ENCODE measurements at places on chromosomes 16 and 17.

DNA sequence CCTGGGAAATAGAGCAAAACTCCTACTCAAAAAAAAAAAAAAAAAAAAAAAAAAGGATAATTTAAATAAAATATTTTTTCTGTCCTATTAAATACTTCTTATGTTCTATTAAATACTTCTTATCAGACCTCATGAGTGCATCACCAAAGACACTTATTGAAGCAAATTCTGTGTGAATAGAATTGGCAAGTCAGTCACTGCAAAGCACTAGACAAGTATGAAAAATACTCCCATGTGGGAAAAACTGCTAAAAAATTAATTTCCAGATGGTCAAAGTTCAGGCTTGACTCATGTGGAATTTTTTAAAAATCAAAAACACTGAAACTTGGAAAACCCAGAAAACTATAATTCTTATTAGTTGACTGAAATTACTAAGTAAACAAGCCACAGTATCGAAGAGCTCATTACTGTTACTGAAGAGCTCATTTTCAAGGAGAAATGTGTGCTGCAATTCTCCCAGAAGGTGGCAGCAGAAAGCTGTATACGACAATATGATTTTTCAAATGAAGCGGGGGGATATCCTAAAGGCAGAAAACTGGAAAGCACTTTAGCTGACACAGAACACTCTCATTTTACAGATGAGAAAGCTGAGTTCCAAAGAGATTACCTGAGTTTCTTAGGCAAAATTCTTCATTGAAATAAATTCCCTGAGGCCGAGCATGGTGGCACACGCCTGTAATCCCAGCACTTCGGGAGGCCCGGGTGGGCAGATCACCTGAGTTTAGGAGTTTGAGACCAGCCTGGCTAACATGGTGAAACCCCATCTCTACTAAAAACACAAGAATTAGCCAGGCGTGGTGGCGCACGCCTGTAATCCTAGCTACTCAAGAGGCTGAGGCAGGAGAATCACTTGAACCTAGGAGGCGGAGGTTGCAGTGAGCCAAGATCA, 15.9 kb upstream of the FBXO47 start:
- DNase-seq: peak; percentile 26

DNA sequence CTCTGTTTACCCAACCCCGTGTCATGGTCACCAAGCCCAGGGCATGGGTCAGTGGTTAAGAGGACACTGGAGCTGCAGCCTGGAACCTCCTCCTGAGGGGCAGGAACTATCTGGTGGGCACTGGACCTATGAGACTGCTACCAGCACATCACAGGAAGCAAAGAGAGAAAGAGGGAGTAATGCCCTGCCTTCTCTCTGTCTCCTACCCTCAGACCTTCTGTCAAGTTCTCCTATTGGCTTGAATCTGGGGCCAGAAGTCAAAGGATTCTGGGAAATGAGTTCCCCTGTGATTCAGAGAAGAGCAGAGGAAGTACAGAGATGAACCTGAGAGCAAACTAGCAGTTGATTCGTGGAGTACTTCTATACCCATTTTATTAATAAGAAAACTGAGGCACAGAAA, 123.0 kb upstream of the GNAO1 start:
- DNase-seq: no peak

- DNase-seq: no peak
Measured at GRCh38 chr17:17395885-17396284, 80.9 kb upstream of the MED9 start.

DNA sequence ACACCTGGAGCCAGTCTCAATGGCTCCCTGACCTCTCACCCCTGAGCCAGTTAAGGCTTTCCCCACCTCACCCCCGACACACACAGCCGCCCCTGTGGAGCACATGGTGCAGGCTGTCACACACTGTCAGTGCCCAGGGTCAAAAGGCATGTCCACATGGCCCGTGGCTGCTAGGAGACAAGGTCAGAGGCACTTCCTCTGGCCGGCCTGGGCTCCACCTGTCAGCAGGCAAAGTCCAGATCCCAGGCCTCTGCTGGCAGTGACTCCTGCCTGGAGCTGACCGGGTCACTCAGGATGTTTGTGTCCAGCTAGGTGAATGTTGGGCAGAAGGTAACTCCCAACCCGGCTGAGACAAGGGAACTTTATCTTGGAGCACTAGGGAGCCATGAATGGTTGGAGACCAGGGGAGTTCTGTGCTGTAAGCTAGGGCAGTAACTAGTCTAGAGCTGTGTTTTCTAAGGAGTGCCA, 6.0 kb downstream of the SREBF1 start:
- no peak for DNase-seq

DNA sequence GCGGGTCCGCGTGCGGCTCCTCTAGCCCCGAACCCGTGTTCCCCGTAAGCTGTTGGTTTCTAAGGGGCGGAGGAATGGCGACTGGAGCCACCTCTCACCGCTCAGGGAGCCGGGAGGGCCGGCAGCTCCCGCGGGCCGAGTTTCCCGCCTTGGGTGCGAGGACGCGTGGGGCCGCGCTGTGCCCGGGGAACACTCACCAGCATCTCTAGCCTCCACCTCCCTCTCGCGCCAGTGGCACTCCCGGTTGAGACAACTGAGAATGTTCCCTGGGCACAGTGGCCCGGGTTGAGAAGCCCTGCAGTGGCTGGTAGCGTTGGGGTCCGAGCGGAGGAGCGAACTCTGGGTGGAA, 560 bp downstream of the TELO2 start:
- no peak for DNase-seq

DNA sequence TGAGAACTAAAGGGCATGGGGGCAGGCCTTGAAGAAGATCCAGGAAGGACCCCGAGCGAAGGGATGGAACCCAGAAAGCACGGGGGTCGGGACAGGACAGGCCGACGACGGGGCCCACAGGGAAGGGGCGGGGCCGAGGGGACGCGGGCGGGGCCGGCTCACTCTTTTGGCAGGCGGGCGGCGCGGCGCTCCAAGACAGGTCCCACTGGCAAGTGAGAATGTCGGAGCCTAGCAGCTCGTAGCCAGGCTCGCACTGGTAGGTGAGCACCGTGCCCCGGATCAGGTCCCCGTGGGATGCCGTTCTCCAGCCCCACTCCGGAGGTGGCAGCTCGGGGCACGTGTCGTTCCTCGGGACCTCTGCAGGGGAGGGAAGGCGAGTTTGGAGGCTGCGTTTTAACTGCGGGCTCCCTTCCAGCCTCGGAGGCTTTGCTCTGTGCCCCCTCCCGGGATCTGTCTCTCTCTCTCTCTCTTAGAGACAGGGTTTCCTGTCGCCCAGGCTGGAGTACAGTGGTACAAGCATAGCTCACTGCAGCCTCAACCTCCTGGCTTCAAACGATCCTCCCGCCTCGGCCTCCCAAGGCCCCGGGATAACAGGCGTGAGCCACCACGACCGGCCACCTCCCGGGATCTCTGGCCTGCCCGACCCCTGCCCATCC, 13.7 kb upstream of the CDIPT start:
- DNase-seq: peak; percentile 31

GRCh38 chr16:66857437-66857836, 13.2 kb downstream of the CA7 start:
- no peak for DNase-seq

All from activated CD4-positive, alpha-beta T cell treated with anti-CD3 and anti-CD28 coated beads, Interleukin-2, amount 50 U/mL, for 4 hours (primary cell).